ENCODE measurements at places on chromosomes 7 and 10.

- DNase-seq = peak; percentile 3
These were observed 52.4 kb downstream of the ARMH3 start for GRCh38 chr10:102003541-102003940.

DNA sequence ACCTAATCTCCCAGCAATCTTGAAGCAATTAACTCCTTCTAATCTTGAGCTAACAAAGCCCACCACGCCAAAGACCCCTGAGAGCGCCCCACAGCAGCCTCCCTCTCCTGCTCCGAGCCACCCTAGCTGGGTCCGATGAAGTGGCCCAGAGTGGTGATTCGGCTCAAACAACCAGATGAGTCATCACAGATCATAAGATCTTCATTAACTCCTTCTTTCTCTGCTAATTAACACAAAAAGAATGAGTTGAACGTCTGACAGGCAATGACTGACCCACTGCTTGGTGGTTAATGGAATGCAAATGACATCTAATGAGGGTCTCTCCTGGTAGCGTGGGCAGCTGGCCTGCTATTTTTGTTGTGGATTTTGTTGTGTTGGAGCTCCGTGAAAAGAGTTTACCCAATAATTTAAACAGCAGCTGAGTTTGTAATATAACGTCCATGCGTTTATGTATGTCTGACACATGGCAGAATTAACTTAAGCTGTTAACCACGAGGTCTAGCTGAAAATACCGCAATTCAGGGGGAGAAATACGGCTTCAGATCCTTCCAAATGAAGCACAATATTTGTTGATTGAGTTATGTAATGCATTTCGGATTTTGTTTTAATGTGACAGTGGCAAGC is 161.4 kb downstream of the RAB11FIP2 start:
- no peak for DNase-seq

DNA sequence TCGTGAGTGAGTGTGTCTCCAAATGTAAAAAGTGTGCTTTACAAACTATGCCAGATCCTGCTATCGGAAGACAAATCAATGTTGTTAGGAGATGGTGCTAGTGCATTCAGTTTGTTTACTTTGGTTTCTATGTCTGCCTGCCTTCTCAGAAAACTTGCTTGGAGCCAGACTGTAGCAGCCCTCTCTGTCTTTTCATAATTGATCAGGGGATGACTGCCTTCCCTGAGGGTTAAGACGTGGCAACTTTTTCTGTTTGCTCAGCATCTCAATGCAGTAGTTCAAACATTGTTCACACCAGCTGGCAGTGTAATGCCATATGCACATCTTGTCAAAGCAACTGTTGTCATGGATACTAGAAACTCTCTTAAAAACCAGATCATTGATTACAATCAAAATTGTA is 118.5 kb downstream of the FOXP2 start:
- DNase-seq = peak; percentile 30

DNA sequence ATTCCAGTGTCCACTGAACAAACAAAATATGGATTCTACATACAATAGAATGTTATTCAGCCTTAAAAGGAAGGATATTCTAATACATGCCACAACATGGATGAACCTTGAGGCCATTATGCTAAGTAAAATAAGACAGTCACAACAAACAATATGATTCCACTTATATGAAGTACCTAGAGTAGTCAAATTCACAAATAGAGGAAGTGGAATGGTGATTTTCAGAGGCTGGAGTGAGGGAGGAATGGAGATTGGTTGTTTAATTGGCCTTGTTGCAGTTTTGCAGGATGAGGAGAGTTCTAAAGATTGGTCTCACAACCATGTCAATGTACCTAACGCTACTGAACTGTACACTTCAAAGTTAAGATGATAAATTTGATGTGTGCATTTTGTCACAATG is 119.6 kb downstream of the CHN2 start:
- no peak for DNase-seq
